ENCODE measurements at places on chromosomes 7 and 10. TPM values are rescaled to one million over a fixed set of nuclear protein-coding genes. Genes with fewer than 3 reads are reported as not detected.

DNA sequence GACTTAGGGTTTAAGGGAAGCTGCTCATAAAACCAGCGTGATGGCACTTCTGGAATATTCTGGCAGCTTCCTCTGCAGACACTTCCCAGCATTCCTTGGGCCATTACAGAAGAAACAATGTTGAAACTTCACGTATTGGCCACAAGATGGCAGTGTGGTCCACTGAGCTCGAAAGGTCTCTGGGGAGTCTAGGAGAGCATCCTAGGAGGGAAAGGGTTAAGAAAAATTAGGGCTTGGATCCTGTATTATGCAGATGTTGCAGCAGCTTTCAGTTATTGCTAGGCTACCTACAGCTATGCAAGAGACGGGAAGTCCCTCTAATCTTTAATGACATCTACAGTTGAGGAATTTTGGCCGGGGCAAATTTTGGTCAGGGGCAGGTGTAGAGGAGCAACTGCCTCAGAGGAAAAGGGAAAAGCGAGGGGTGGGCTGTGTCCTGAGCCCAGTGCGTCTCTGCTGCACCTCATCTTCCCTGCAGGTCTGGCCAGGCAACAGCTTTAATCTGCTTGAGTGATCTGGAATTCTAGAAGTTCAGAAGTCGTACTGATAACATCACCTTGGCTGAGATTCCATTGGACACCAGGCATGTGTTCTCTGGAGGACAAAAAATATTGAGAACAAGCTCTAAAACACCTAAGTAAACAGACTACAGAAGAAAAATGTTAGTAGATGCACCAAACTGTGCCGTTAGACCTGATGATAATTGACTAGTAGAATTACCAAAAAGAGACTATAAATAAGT is 220.8 kb upstream of the PRSS58 start:
- DNase-seq, result peak; percentile 61

DNA sequence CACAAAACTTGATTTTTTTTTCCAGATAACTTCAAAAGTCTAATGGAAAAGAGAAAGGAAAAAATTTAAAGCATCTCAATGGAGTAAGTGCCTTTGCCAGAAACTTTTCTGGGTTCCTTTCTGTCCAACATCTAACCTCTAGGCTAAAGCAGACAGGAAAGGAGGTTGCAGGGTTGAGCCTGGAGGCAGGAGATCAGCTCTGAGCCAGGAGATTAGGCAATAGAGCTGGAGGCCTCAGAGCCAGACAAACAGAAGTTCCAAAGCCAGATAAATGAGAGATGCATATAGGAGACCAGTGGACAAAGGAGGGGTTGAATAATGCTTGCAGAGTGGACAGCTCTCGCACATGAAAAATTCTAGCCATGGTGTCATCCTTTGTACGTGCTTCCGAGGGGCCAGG is 42.9 kb downstream of the CHN2 start:
- no peak for DNase-seq

DNA sequence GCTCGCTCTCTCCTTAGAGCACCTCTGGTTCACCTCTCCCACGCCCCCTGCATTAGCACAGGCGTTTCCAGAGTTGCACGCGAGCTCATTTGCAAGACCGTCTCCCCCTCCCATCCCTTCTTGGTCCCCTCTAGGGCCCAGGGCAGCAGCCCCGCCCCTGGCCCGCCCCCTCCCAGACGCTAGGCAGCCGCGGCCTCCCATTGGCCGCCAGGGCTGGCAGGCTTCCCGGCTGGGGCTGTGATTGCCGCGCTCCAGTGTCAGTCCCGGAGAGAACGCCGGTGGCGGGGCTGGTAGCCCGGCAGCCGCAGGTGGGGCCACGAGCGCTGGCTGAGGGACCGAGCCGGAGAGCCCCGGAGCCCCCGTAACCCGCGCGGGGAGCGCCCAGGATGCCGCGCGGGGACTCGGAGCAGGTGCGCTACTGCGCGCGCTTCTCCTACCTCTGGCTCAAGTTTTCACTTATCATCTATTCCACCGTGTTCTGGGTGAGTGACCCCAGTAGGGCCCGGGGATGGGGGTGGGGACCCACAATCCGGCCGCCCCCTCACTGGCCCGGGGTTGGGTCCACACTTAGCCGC is at the start of gene TSPAN15:
TSPAN15 (plus strand) TSS at position 257 of the 575 bp plus-strand sequence; CDS start at position 387, 130 bp downstream.
- peak; percentile 84 for DNase-seq

DNA sequence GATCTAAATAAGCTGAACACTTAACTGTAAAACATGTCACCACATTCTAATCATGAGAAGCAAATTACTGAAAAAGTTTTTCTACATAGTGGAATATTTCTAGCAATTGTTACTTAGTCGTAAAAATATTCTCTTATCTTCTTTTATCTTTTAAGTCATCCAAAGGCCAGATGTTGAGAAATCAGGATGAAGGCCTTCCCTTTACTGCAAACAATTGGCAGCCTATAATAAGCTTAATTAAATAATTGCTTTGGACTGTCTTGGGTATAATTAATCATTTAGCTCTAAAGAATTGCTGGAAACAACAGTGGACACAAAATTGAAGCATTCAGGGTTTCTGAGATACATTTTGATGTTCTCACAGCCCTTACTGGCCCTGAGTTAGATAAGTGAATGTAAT is 226.5 kb downstream of the FANK1 start:
- DNase-seq, result no peak

DNA sequence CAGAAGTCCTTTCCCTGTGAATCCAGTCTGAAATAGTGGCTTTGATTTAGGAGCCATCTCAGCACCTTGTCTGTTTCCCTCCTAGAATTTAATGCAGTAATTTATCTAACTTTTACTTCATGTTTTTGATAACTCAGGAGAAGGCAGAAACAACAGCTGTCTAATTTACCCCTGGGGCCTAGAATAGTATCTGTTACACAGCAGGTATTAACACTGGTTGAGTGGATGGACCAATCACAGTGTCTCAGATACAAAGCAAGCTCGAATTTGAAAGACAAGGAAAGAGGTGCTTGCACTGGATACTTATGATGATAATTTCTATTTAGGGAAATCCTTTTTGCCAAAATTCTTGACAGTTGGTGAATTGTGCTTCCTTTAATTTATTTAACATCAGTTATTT is 23.4 kb downstream of the CHRM2 start:
- DNase-seq, result no peak

DNA sequence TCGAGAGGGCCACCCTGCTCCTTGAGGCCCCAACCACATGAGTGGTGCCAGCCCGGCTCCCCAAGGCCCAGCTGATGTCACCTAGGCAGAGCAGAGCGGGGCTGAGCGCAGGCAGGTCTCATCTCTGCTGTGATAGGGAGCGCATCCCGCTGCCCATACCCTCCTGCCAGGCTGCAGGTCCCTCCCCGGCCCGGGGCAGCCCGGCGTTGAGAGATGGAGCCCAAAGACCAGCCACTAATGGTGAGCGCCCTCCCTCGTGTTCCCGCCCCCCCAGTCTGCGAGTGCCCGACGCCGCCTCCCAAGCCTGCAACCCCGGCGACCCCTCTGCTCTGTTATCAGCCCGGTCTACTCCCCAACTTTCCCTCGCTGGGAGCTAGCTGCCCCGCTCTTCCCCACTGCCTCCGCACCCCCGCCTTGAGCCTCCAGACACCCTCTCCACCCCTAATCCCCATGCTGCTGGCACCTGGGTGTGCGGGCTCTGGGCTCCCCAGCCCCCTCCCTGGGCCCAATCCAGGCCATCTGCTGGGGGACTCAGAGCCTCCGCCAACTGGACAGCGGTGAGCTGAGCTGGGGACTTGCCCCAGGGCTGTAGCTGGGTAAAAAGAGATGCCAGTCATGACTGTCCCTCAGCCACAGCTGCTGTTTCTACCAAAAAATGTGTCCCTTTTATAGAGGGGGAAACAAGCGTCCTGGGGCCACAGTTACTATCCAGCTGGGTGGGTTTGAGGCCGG is 19.7 kb upstream of the CHST12 start:
- no peak for DNase-seq

GRCh38 chr7:55595511-55595910 is 23.2 kb upstream of the VOPP1 start:
- DNase-seq, result no peak

DNA sequence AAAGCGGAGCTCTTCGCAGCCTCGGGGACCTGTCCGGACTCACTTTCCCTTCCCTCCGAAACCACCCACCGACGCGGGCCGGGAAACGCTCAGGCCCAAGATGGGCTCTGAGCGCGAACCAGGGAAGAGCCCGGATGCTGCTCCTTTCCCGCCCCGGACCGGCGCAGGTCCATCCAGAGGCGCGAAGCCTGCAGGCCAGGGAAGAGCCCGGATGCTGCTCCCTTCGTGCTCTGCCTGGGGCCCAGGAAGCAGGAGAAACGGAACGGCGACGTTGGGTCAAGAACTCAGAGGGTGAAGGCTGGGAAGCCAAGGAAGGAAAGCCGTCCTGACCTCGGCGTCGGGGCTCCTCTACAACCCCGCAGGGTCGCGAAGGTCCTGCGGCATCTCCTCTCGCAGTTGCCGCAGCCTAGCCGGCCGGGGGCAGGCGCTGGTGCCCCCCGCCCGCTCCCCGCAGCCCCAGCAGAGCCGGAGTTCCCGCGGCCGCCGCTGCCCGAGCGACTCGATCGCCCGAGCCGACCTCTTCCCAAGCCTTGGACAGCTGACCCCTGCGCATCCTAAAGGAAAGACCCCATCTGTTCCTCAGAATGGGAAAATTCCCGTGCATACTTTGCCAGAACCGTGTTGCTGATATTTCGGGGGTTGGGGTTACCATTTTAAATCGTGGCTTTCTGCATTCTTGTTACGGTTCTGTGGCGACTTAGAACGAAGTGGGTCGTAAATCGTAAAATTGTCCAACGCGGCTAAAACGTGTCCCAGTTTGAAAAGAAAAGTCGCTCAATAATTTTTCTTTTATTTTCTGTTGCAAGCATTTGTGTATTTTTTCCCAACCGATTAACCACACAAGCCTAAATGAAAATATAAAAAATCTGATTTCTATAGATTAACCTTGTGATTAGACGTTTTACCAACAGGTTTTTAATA is 7.5 kb downstream of the HOXA1 start:
- no peak for DNase-seq

DNA sequence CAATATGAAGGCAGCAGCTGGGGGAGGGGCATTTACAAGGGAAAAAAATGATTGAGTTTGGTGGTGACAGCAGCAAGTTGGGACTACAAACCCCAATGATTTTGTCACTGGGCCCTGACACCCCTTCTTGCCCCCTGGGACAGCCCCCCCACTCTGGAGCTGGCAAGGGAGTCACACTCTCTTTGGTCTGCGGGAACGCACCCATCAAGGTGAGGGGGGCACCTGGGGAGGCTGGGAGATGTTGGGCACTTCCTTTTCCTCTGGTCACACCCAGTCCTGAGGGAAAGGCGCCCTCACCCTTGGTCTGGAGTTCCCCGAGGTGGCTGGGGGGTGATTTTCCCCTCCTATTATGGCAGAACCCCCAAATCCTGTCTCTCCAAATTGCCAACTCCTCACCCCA is 24.4 kb downstream of the EPHB4 start:
- DNase-seq, result no peak

- DNase-seq, result peak; percentile 71
Measured at GRCh38 chr10:90912174-90912573, 8.7 kb downstream of the ANKRD1 start.

DNA sequence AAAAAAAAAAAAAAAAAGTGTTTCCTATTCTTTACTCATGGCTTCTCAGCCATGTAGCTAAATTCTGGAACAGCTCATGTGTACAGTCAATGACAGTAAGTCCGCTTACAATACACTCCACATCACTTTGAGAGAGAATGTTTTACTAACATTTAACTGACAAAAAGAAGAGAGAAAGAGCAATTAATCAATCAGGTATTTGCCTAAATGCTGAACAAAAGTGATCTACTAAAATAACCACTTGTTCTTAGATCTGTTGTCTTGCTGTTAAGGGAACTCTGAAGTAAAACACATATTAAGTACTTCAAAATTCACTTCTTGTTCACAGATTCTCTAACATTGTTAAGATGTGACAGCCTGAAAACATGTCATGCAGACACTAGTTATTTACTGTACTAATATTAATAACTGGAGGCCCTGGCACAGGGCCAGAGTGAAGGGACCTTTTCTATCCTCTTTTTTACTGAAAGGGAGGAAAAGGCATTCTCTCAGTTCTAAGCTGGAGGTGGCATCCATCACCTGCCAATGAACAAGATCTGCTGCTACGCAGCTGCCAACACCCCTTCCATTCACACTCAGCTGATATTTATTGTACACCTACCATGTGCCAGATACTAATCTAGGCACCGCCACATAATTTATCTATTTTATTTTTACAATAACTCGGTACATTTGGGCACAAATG is 72.6 kb downstream of the AHR start:
- peak; percentile 29 for DNase-seq

DNA sequence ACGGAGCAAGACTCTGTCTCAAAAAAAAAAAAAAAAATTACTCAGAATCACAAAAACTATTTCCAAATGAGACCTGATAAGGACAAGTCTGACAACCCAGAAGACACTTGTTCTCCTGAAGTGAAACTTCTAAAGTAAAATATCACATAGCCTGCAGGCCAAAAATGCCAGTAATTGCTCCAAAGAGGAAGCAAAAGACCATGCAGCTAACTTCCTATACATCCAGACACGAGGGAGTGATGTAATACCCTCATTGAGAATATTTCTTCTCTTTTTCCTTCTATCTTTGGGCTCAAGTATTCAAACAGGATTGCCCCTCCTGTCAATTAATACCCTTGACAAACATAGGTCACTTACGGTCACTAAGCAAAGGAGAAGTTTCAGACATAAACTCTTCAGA is 31.2 kb downstream of the ARMH3 start:
- DNase-seq, result no peak

DNA sequence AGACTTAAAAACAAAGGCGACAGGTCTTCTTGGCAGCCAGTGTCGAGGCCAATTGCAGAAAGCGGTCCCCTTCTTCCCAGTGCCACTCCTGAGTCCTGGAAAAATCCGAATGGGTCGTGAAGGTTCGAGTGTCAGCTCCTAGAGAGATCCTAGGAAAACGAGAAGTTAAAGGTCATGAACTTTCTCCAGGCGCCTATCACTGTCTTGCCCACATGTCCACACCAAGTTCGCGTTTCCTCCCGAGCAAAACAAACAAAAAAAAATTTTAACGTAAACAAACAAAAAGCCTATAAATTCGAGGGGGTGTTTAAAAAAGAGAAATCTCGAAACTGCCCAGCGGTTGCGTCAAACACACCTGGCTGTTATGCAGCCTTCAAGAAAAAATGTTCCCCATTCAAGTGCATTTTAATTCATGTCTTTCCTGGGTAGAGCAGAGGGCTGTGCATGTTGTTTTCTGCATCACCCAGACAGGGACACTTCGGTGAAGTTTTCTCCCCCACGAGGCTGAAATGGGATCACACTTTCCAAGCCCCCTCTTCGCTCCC is 1.5 kb downstream of the ARHGAP21 start:
- no peak for DNase-seq

DNA sequence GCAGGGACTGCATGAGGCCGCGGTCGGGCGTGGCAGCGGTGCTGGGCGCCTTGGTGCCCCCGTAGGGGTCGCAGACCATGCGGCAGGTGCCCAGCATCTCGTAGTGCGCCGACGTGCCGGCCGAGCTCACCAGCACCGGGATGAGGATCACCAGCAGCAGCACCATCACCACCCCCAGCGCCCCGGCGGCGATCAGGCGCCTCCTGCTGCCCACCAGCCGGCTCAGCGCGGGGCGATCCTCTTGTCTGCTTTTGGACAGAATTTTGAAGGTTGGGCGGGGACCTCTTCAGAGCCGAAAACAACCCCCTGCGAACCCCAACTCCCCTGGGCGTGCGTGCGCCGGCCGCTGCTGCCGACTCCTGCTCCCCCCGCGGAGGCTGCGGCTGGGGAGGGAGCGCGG is 779 bp downstream of the C1QL3 start:
- DNase-seq, result peak; percentile 46

Gene AEBP1
- 19.8 TPM for total RNA-seq

Gene AKR1E2
- 23.0 TPM for total RNA-seq

Gene TMEM229A
- not detected for total RNA-seq

Gene MYH16
- total RNA-seq, result 0.22 TPM

Gene EFCAB10
- not detected for total RNA-seq

Gene CPA4
- under 0.01 TPM for total RNA-seq

Measured in lung microvascular endothelial cell (primary cell).